ENCODE measurements at places on chromosomes 2 and 18.

DNA sequence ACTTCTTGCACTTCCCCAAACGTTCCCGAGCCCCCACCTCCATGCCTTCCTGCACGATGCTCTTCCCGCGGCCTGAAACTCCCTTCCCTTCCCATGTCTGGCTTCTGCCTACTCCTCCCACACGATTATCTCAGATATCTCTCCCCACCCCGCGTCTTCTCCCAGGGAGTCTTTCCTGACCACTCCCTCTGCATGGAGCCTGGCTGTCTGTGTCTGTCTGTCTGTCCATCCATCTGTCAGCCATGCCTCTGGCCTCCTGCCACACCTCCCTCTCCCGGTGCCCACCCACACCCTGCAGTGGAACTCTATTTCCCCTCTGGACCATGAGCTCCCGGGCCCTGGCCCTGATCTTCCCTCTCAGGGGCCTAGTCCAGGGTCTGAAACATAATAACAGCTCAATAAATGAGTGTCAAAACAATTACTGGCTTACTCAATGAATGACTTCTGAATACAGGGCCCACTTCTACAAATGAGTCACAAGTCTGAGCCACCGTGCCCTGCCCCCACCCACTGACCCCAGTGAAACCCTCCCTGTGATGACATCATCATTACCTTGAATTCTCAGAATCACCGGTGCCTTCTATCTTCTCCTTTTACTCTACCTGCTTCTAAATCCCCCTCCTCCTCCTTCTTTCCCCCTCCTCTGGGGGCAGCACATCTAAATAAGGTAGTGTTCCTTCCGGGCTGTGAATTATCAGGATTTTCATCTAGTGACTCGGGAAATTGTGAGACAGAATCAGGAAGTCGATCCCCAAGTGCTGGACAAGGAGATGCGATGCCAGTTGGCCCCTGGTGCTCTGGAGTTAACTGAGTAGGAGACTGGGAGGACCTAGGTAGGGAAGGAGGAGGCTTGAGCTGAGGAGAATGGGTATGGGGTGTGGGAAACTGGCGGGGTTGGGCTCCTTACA, 46.1 kb upstream of the PLB1 start:
- peak; percentile 32 for DNase-seq

- no peak for DNase-seq
Observed at GRCh38 chr2:129777146-129777545, 202.3 kb upstream of the RAB6C start.

DNA sequence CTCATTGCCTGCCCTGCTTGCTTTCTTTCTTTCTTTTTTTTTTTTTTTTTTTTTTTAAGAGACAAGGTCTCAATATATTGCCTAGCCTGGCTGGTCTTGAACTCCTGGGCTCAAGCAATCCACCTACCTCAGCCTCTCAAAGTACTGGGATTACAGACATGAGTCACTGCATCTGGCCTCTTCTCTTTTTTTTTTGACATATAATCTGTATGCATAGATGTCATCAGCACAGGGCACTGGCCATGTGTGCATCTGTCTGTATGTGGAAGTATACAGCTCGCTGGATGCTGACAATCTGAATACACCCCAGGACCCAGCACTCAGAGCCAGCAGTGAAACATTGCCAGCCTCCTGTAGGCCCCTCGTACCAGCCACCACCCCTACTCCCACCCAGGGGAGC, 49.5 kb downstream of the TFCP2L1 start:
- DNase-seq: no peak

DNA sequence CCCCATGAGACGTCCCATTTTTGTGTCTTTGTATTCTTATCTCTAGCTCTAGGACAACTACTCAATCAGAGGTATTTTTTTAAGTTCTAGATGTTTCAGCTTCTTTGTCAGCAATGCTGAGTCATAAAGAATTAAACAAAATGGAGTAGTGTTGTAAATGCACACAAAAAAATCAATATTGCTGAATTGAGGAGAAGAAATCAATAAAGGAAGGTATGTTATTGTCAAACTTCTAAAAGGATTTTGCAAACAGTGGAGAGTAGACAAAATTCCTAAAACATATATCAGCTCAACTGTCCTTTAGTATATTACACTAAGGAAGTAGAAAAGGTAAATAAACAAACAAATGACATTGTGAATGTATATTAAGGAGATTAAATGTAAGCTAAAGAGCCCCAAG, 726.1 kb upstream of the NRXN1 start:
- DNase-seq: no peak

GRCh38 chr2:43724728-43725526, 48.7 kb upstream of the C1GALT1C1L start:
- no peak for DNase-seq

DNA sequence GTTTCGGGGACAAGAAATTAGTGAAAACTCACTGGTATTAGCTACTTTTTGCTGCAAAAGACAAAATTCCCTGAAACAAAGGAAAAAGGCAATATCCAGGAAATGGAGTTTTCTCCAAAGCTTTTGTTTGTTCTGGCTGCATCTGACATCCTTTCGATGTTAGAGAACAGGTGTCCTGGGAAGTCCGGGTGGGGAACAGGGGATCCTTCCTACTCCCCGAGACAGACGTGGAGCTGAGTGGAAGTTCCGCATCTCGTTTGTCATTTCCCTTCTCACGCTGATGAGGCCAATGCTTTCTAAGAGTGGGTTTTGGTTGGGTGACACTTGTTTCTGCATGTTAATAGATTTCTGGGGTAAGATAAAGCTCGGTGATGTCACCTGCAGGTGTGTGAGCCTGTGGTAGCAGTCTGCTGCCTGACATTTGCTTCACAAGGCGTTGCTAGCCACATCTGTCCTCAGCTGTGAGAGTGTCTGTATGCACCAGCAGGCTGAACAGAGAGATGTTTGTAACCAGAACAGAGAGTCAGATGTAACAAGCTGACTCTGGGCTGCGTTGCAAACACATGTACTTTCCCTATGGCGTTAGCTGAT, 125.9 kb downstream of the ACOXL start:
- peak; percentile 69 for DNase-seq

GRCh38 chr2:201433394-201433995, 17.8 kb downstream of the TRAK2 start:
- DNase-seq: no peak

DNA sequence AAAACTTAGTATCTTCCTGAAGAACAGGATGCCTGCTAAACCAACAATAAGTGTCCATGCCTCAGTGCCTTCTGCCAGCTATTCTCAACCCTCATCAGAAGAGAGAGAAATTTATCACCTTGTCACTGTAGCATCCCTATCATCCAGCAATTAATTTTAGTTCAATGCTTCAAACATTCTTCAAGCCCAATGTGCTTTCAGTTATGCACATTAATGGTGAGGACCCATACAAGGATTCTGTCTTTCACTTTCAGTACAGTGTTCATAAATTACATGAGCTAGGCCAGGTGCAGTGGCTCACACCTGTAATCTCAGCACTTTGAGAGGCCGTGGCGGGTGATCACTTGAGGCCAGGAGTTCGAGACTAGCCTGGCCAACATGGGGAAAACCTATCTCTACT, 47.0 kb upstream of the MSH6 start:
- DNase-seq: no peak

DNA sequence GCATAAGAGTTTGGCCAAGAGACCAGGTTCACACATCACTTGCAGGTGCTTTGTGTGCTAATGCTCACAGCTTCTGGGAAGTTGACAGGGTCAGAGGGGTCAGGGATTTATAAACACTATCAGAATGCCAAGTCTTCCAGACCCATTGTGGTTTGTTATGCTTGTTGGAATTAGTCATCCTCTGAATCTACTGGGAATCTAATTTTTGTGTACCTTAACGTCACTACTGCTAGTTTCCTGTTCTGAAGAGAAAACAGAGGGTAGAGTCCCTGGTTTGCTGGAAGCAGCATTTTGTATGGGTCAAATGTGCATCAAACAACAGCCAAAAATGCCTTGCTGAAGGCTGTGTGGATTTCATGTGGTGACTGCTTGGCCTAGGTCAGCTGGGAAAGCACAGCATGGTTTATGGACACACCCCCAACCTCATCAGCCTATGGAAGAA, 33.3 kb downstream of the ANTXR1 start:
- DNase-seq: no peak

- no peak for DNase-seq
Observed at GRCh38 chr2:239147376-239147775, 253.4 kb downstream of the HDAC4 start.

GRCh38 chr2:20593072-20594034, 57.5 kb downstream of the HS1BP3 start:
- no peak for DNase-seq

GRCh38 chr2:33503002-33503401, 26.6 kb downstream of the RASGRP3 start:
- no peak for DNase-seq

GRCh38 chr18:43710135-43710534, 432.8 kb upstream of the SYT4 start:
- no peak for DNase-seq

DNA sequence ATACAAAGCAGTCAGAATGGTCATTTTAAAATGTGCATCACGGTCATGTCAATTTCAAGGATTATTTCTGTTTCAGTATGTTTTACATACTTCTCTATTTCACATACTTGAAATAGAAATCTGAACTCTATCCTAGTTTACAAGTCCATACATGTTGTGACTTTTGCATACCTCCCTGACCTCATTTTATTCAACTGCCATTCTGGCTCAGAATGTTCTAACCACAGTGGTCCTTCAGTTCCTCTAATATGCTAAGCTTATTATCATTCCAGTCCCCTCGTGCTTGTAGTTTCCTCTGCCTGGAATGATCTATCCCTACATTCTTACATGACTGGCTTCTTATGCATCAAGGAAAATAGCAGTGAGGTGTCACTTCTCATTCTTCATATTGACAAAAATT, 295.6 kb downstream of the KIAA1328 start:
- DNase-seq: no peak

- DNase-seq: no peak
Observed at GRCh38 chr2:54714996-54715395, 8.5 kb upstream of the EML6 start.

DNA sequence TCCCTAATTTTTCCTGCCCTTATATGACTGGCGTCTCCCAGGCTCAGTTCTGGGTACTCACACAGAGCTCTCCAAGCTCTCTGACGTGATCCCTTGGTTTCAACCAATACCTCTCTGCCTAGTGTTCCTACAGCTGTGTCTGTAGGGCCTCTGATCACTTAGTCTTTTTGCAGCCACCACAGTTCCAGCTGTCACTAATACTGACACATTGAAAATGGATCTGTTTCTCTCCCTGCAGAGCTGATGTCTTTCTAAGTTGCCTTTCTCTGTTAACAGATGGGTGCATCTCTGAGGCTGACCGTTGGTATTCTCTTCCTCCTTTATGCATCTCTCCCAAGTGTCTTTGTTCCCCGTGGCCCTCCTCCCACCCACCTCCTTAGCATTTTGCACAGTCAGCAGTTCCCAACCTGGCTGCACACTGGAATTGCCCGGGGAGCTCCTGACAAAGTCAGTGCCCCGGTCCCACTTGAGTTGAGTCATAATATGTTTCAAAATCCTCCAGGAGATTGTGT, 62.5 kb downstream of the CERS6 start:
- no peak for DNase-seq

- DNase-seq: no peak
Observed at GRCh38 chr2:121902171-121902591, 146.7 kb downstream of the TSN start.
